Stimulated activated CD8-positive, alpha-beta memory T cell treated with anti-CD3 and anti-CD28 coated beads, Interleukin-15, amount 100 ng/mL, for 48 hours (primary cell): ENCODE measurements at places on chromosomes 1 and 21.

GRCh38 chr1:161709373-161709772, 2.3 kb downstream of the FCRLA start:
- DNase-seq = no peak

DNA sequence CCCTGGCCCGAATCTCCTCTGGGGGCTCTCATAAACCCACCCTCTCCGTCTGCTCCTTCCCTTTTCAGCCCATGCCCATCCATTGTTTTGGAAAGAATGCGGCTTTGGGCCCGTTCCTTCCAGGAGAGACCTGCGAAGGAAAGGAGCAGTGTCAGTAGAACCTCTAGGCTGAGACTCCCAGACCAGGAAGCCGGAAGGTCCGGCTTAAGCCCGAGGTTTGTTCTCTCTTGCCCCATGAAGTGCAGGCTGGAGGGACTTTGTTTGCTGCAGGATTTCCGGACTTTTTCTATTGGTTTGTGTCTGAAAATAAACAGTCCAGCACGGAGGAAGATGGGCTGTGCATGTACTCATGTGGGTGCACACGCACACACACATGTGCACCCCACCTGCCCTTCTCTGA, 49.8 kb downstream of the ELK4 start:
- DNase-seq = no peak

GRCh38 chr1:6625584-6626149, 999 bp downstream of the THAP3 start:
- DNase-seq = no peak

GRCh38 chr1:64176659-64177058, 26.8 kb upstream of the UBE2U start:
- DNase-seq = no peak

DNA sequence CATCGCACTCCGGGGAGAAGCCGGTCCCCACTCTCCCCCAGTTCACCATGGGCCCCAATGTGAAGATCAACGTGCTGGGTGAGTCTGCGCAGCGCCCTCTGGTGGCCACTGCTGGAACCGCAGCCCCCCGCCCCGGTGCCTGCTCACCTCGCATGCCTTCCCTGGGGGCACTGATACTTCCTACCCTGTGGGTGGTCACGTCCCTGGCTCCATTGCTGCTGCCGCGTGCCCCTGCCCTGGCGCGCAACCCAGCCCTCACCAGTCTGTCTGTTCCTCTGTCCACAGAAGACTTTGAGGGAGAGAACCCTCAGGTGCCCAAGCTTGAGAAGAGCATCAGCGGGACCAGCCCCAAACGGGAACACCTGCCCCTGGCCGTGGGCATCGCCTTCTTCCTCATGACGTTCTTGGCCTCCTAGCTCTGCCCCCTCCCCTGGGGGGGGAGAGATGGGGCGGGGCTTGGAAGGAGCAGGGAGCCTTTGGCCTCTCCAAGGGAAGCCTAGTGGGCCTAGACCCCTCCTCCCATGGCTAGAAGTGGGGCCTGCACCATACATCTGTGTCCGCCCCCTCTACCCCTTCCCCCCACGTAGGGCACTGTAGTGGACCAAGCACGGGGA, 7.6 kb downstream of the EFNA3 start:
- peak; percentile 68 for DNase-seq

GRCh38 chr1:161801955-161802354, 35.8 kb downstream of the ATF6 start:
- no peak for DNase-seq

DNA sequence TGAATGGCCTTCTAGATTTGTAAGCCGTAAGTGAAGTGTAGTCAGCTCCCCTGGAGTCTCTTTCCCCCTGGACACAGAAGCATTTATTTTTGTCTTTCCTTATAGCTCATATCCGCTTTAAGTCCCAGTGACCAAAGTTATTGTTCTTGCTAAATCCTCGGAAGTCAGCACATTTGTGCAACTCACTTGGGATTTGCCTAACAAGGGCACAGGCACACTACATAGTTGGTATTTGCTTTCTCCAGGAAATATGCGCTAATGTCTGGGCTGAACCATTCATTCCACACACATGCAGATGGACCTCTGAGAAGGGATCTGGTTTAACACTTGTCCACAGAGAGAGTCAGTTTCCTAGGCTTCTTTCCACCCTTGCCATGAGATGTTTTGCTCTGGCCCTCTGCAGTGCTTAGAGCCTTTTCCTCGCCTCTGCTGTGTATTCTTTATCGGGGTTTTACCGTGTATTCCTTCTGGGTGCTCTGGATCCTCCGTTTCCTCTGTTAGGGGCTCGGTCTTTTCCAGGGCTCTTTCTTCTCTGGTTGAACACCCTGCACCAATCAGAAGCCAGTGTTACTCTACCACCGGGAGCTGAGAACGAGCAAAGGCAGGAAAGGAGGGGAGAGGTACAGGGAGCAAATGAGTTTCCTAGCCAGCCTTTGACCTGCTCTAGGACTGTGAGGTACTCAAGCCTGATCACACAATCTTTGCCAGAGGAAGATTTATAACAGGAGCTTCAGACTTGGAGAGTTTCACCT, 72.4 kb downstream of the ABCA4 start:
- no peak for DNase-seq

GRCh38 chr1:241706257-241706656, 54.2 kb downstream of the WDR64 start:
- no peak for DNase-seq

GRCh38 chr1:8598783-8599182, 218.7 kb downstream of the RERE start:
- no peak for DNase-seq

- DNase-seq = no peak
Observed at GRCh38 chr1:112706505-112707220, at the start of gene RHOC. RHOC (minus strand) TSS chr1:112707127; CDS start chr1:112703799, 3,328 bp downstream.

- no peak for DNase-seq
Observed at GRCh38 chr1:44296086-44296485, 59.0 kb downstream of the ERI3 start.

- DNase-seq = no peak
Observed at GRCh38 chr1:170661646-170662411, 2.1 kb upstream of the PRRX1 start.

GRCh38 chr1:70204600-70204999, 779 bp downstream of the LRRC40 start:
- DNase-seq = no peak

DNA sequence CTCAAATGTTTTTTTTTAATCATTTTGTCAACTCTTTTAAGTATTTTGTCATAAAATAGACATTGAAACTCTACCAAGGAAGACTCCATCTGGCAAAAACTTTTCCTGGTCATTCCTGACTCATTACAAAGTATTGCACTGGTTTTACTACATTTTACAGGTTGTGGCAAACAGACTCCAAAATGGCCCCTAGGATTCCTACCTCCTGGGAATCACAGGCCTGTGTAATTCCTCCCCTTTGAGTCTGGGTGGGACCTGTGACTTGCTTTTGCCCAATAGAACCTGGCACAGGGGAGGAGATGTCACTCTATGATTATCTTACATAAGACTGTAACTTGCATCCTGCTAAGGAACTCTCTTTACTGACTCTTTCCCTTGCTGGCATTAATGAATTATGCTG, 123.6 kb upstream of the KCNJ6 start:
- DNase-seq = no peak

- no peak for DNase-seq
Observed at GRCh38 chr1:201400212-201400851, 1.2 kb upstream of the LAD1 start.

DNA sequence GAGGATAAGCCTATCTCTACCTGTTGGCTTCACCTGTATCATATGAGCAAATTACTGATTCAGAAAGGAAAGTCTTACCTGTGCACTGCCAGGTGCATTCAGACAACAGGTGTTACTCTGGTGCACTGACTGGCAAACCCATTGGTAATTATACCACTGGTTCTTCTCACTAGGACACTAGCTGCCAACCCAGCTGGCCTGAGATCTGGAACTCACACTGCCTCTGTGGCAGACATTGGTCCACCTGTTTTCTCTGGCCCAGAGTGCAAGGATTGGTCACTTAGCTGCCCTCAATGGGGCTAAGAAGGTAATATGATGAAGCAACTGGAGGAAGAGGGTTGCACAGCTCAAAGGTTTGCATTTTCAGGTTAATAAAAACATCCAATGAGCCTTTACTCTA, 140.2 kb upstream of the DNAH14 start:
- DNase-seq = no peak

DNA sequence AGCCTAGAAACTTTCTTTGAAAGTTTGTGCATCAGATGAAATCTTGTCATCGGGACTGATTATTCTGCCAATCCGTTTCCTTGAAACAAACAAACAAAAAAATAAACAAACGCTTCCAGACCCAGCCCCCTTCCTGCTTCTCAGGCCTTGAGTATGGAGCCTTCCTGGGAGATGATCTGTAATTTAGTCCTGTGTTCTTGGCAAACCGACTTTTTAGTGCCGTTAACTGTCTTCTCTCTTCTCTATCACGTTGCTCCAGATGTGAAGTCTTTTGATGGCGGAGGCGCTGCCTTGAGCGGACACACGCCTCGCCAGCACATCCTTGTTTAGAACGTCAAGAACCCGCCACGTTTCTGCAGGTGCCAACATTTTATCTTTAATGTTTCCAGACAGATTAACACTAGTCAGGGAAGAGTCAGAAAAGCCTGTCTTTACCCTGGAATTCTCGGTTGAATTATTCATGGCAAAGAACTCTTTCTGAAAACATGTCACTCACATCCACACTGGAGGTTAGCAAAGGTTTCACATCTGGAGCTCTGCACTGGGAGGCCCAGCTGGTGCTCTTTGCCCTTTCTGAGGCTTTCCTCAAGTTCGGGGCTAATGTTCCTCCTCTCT, 265.7 kb upstream of the C1orf174 start:
- no peak for DNase-seq

- peak; percentile 26 for DNase-seq
Observed at GRCh38 chr1:59146651-59147358, 150.1 kb upstream of the FGGY start.

GRCh38 chr1:10007169-10007568, 10.1 kb downstream of the RBP7 start:
- DNase-seq = no peak

GRCh38 chr1:224780736-224781135, 148.7 kb upstream of the DNAH14 start:
- no peak for DNase-seq

- no peak for DNase-seq
Observed at GRCh38 chr1:43334453-43335205, 3.0 kb upstream of the MPL start.

DNA sequence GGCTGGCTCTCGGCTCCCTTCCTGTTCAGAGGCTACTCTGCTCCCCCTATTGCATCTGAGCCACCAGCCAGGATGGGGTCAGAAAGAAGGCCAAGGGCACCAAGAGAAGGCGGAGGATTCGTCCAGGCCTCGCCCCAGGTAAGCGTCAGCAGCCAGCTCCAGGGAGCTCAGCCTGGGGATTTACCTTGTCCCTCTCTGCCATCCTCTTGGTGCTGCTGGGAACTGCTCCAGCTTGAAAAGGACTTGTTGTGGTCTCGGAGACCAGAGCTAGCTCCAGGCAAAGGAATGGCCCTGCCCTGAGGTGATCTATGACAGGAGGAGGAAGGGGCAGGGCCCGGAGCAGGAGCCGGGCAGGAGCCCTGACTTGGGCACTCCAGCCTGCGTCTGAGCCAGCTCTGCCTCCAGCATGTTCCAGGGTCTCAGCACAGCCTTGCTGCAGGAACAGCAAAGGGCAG, 113.7 kb upstream of the IFFO2 start:
- DNase-seq = no peak

GRCh38 chr1:77966291-77966690, 12.6 kb downstream of the FUBP1 start:
- DNase-seq = no peak

DNA sequence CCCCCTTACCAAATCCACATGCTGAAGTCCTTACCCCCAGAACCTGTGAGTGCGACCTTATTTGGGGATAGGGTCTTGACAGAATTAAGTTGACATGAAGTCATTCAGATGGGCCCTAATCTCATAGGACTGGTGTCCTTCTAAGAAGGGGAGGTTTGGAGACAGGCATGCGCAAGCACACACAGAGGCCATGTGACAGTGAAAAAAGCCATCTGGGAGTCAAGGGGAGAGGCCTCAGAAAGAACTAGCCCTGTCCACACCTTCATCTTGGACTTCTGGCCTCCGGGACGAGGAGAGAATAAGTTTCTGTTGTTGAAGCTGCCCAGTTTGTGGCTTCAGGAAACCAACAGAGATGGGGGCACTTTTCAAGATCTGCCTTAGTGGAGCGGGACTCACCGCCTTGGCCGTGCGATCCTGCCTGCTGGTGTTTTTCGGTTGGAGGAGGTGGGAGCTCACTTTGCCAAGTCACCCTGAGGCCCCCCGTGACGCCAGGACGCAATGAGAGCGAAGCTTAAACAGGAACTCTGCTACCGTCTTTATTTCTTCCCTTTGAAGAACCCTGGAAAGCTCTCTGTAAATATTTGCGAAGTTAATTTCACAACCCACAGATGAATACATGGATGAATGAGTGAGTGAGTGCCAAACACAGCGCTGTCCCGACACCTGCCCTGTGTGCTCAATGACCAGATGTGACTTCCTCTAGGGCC, 42.5 kb upstream of the C1orf174 start:
- DNase-seq = no peak

- no peak for DNase-seq
Observed at GRCh38 chr1:183125279-183125999, 60.6 kb upstream of the LAMC2 start.

GRCh38 chr1:89842567-89843272, 21.9 kb downstream of the LRRC8D start:
- no peak for DNase-seq

DNA sequence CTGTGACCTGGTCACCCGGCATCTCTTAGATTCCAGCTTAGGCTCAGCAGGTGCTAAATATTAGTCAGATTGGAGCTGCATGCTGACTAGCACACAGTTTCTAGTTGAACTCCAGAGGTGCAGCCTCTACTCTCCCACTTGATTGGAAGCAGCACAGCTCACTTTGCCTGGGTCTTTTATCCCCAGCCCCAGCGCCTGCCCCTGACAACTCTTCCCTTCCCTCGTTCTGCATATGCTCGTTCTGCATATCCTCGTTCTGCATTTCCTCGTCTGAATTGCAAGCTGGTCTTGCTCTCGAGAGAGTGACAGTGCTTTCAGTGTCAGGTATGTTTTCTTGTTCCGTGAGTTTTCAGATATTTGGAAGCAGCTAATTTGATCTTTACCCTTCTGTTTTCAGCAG, 11.7 kb downstream of the COL18A1 start:
- DNase-seq = no peak

DNA sequence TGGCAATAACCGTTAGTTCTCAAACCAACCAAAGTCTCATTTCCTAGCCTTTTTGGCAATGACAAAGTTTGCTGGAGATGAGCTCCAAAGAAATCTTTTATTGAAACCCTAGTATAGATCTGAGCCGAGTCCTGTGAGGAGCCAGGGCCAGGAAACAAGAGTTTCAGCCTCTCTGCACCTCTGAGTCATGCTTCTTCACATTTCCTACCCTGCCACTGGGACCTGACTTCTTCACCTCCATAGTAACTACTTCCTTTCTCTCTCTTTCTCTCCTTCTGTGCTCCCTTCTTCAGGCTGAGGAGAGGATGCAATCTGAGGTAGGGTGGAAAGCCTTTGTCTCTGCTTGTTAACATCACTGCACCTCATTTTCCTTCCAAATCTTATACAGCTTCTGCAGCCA, 38.7 kb upstream of the IPO9 start:
- no peak for DNase-seq

- no peak for DNase-seq
Observed at GRCh38 chr21:33433425-33434114, 30.4 kb downstream of the IFNGR2 start.

GRCh38 chr1:6483017-6483760, 8.3 kb downstream of the PLEKHG5 start:
- DNase-seq = no peak
